ENCODE measurements at places on chromosomes 6 and 20.

DNA sequence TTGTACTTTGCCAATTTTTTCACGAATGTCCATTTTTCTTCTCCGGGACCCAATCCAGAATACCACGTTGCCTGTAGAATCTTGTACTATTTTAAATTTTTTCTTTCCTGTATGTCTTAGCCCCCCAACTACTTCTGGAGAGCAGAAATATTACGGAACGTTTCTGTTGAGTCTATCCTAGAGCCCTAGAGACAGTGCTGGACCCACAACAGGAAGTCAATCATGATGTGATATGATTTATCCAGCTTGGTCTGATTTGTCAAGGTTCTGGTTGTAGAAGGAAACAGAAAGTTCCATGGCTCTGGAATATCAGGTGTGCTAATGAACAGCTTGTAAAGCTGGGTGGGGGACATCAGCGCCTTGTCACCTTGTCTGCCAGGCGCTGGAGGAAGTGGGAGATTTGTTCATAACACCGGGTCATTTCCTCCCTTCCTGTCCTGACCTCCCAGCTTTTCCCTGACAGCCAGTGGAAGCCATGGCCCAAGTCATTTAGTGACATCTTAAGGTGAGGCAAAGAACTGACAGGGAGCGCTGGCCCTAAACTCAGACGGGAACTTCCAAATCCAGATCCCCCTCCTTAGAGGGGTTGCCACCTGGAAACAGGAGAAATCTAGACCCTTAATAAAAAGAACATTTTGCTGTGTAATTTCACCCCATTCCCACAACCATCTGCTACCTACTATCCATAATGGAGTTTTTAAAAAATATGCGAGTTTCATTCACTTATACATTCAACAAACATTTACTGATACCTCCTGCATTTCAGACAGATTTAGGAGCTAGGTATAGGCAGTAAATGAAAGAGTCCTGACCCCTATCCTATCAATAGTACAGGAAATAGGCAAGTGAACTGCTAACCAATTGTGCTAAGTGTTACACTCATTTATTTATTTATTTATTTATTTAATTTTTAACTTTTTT lies 130.5 kb downstream of the ZFP64 start:
- DNase-seq: no peak

DNA sequence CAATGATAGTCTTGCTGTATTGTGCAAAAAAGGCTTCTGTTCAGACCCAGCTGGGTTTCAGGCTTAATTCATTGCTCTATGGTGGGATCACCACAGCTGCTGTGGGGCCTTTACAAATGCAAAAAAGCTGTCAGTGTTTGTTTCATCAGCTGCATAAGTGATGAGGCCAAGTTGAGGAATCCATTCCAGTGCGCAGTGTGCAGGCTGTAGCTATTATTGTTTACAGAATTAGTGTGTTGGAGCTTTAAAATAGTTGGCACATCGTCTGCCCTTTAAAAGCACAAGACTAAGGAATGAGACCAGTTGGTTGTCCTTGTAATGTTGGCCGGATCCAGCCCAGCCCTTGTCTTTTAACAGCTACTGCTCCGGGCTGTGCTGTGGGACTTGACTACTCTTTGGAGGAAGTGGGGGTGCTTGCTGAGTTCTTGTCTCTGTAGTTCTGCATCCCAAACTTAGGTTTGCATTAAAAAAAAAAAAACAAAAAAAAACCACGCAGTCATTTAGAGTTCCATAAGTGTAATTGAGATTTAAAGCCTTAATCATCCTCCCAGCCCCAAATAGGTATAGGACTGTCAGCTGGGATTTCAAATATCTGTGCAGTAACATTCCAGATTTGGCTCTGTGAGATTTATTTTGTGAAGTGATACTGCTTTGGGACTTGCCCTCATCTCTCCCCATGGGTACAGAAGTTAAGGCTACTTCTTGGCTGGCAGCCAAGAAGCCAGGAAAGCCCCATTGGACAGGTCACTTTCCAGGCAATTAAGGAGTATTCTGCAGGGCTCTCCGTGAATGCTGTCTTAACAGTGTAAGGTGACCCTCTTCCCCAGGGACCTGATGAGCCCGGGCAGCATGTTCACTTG lies 19.3 kb downstream of the JARID2 start:
- no peak for DNase-seq

- DNase-seq: no peak
Measured at GRCh38 chr20:16654858-16655535, 74.8 kb upstream of the SNRPB2 start.

DNA sequence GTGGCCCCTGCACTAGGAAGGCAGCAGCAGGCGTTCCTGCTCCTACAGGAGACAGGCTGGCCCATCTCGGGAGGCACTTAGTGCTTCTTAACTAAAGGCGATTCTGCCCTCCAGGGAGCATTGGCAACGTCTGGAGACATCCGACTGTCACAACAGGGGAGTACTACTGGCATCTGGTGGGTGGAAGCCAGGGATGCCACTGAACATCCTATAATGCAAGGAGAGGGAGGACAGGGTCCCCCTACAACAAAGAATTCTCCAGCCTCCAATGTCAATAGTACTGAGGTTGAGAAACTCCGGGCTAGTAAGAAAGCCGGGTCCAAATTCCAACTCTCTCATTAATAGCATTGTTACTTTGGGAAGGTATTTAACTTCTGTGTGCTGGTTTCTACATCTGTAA lies 119.4 kb upstream of the ARMC2 start:
- DNase-seq: no peak

DNA sequence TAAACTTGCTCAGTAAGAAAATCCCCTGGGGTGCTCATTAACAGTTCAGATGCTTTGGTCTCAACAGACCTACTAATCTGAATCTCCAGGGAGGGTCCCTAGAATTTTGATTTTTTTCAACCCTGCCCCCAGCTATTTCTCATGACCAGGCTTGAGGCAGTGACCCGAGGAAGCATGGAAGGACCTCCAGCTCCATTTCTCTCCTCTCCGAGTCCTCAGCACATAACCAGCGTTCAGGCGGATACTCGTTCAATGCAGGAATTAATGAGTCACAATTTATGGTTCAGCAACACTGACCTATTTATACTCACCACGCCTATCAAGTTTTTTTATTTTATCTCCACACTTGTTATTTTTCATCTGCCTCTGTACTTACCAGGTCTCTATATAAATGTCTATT lies 369.2 kb upstream of the CDH4 start:
- DNase-seq: no peak

Data from stimulated activated CD4-positive, alpha-beta T cell treated with anti-CD3 and anti-CD28 coated beads, TNF-alpha, amount 100 ng/mL, for 48 hours (primary cell).